Pulmonary artery endothelial cell (primary cell): ENCODE measurements at places on chromosomes 1 and 21. TPM values are rescaled to one million over a fixed set of nuclear protein-coding genes. Genes with fewer than 3 reads are reported as not detected.

SPRR2B gene
- total RNA-seq, result not detected in 2 replicates

HHIPL2 gene
- total RNA-seq, result not detected in 2 replicates

EXTL1 gene
- not detected in 2 replicates for total RNA-seq

OR2M3 gene
- total RNA-seq, result not detected in 2 replicates

CBS gene
- total RNA-seq, result 53.9 and 82.4 TPM in 2 replicates

EDARADD gene
- total RNA-seq, result not detected in 2 replicates

CHI3L1 gene
- not detected in 2 replicates for total RNA-seq

ZNF593OS gene
- total RNA-seq, result not detected in 2 replicates

TOR3A gene
- 28.0 and 34.8 TPM in 2 replicates for total RNA-seq

RAVER2 gene
- total RNA-seq, result 9.9 and 10.2 TPM in 2 replicates
